ENCODE measurements at places on chromosomes 1 and 21.

DNA sequence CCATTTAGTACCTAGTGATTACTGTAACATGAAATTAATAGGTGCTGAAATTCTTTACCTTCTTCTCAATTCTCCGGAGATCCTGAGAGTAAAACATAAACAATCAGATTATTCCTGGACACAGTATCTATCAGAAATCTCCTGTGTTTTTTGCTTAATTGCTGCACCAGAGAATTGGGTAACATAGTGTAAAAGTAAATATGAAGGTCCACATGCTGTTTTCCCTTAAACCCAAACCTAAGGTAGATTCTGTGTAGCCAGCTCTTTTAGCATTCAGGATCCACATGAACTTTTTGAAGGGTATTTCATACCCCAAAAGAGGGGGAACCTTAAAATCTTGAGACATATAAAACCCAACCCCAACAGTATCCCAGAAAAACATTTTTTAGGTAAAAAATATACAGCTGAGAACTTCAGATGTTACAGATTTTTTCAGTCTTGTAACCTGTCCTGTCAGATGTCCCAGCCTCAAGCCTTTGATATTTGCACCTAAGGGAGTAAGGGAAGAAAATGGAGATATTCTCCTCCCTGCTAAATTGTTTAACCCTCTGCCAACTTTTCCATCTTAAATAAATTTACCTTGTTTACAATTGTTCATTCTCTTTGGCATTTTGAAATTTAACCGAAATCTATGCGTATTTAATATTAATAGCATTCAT lies 11.2 kb downstream of the ODR4 start:
- no peak for DNase-seq

- no peak for DNase-seq
These were observed 790 bp downstream of the RPS8 start for GRCh38 chr1:44775930-44776729.

GRCh38 chr1:96715482-96715881 lies 6.1 kb upstream of the PTBP2 start:
- no peak for DNase-seq

GRCh38 chr1:203668401-203668800 lies 41.8 kb downstream of the ATP2B4 start:
- DNase-seq: no peak

DNA sequence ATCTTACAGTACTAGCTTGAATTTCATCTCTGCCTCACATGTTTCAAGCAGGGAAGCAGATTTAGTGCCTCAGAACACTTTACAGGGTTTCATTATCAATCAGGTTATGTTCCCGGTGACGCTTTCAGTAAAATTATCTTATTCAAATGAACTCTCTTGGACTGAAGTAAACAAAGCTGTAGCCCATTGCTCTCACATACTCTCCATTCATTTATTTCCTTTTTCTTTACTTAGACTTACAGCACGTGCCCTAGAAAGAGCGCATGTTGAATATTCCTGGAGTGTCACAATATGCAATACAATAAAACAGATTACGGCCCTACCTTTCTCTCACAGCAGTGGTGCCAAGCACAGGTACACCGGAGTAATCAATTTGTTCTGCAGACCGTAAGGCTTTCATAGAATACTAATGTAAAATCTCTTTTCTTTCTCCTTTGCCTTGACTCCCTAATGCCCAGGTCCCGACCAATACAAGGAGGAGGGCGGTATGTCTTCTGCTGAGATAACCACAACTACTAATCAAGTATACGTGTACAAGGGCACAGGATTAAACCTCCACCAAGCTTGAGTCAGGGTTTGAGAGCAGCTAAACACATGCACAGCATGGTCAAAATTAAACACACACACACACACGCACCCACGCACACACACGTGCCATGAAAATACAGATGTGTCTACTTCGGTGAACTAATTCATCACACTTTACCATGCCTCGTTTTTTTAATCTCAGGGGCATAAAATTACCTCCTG lies 62.8 kb downstream of the NRIP1 start:
- no peak for DNase-seq

- peak; percentile 35 for DNase-seq
These were observed at the start of gene DNAJC6 for GRCh38 chr1:65309304-65310077. TSS of gene DNAJC6 (plus strand) at chr1:65309543. CDS start at chr1:65309746, 203 bp downstream.

- DNase-seq: no peak
These were observed 372.0 kb upstream of the DAB1 start for GRCh38 chr1:57795886-57796285.

DNA sequence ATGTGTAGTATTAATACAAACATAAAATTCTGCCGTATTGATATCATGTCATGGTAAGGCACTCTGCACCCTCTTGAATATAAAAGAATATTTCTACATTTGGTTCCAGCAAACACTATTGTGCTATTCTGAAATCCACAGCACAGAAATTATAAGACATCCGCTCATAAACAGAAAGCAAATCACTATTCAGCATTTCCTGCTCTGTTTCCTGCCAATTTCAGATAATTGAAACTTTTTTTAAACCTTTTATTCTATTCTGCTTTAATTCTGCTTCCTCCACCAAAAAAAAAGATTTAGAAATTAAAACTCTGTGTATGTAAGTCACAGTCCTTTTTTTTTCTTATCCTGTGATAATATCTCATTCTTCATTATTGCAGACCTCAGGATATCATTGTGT lies 39.6 kb upstream of the PLEKHO1 start:
- DNase-seq: no peak

GRCh38 chr1:64121766-64122385 lies 81.5 kb upstream of the UBE2U start:
- DNase-seq: no peak

DNA sequence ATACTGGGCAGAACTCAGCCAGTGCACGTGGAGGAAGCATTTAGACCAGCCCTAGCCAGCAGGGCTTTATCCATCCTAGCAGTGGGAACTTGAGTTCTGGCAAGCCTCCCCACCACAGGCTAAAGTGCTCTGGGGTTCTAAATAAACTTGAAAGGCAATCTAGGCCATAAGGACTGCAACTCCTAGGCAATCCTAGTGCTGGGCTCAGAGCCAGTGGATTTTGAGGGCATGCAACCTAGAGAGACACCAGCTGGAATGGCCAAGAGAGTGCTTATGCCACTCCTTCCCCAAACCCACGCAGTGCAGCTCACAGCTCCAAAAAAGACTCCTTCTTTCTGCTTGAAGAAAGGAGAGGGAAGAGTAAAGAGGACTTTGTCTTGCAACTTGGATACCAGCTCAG lies 70.5 kb upstream of the APOBEC4 start:
- DNase-seq: no peak

DNA sequence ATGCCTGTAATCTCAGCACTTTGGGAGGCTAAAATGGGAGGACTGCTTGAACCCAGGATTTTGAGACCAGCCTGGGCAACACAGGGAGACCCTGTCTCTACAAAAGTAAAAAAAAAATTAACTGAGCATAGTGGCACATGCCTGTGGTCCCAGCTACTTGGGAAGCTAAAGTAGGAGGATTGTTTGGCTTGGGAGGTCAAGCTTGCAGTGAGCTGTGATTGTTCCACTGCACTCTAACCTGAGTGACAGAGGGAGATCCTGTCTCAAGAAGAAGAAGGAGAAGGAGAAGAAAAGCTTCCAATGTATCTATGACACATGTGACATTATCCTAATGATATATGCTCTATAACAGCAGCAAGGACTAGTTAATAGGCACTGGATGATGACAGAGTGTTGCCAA lies 20.1 kb upstream of the ARHGAP29 start:
- no peak for DNase-seq

DNA sequence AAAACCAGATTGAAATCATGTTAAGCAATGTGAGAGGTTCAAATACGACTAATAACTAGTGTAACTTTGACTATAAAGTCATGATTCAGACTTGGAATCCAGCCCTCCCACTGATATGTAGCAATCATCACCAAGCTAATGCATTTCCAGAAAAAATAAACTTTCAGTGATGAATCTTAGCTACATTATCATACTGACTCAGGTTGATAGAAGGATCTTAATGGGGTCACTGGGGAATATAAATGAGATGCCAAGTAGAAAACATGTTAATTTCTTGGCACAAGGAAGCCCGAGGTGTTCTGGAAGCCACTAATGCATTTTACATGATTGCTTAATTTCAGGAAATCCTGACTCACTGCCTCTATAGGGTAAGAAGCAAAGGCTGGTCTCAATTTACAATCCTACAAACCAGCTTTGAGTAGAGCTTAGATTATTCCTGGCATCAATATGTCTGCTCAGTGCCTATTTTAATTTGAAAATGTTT lies 67.7 kb downstream of the SELENOF start:
- DNase-seq: no peak

- DNase-seq: no peak
These were observed 105.4 kb upstream of the LBR start for GRCh38 chr1:225533238-225533637.

- no peak for DNase-seq
These were observed 23.3 kb downstream of the SHISA4 start for GRCh38 chr1:201911826-201912571.

- no peak for DNase-seq
These were observed at the start of gene CAMTA1 for GRCh38 chr1:6785318-6785727. TSS of gene CAMTA1 (plus strand) at chr1:6785454. CDS start at chr1:6785531, 77 bp downstream.

DNA sequence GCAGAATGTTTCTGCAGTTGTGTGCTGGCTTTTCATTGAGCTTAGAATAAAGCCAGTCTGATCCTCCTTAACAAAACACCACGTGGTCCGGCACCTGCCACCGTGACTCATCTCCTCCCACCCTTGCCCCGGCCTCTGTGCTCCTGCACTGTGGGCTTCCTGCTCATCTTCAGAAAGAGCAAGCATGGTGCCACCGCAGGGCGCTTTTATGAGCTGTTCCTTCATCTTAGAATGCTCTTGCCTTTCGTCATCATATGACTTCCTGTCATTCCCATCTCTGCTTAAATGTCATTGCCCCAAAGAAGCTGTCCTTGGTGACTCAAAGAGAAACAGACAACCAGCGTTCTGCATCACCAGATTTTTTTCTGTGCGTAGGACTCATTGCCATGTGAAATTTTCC lies 117.8 kb downstream of the HHAT start:
- no peak for DNase-seq

DNA sequence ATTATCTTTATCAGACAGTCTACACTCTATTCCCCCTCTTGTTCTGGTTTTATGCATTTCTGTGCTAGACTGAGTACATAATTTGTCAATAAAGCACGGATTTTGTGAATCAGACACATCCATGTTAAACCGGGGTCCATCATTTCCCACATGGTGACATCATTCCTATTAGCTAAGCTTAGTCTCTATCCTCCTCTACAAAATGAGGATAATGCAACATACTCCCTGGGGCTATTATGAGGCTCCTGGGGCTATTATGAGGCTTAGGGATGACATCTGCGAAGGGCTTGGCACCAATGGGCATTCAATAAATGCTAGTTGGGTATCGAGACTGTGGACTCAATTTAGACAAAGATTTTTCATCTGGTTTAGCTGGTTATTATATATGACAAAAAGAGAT lies 25.1 kb upstream of the APP start:
- no peak for DNase-seq

DNA sequence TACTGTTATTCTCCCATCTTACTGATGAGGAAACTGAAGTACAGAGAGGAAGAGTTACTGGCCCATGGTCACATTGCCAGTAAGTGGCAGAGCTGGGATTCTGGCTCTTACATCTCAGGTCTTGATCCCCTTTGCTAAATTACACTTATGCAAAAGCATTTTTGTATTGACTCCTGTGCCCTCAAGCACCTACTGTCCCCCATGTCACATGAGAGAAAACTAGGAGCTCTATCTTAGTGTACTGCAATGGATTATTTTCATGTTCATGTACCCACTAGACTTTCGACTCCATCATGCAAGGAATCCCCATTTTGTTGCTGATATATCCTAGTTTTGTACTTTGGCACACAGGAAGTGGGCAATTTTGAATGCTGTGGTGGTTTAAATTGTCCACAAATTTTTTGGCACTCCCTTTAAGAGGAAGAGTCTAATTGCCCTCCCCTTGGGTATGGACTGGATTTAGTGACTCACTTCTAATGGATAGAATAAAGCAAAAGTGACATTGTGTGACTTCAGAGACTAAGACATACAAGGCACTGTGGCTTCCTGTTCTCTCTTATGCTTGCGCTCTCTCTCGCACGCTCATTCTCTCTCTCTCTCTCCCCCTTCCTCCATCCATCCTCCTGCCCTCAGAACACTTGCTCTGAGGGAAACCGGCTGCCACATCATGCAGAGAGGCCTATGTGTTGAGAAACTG lies 43.5 kb upstream of the JAK1 start:
- no peak for DNase-seq

GRCh38 chr1:167518331-167518700 lies at the start of gene CD247:
TSS of gene CD247 (minus strand) at chr1:167518529. CDS start at chr1:167518465, 64 bp downstream.
- no peak for DNase-seq

- DNase-seq: no peak
These were observed 18.7 kb upstream of the F5 start for GRCh38 chr1:169604781-169605560.

DNA sequence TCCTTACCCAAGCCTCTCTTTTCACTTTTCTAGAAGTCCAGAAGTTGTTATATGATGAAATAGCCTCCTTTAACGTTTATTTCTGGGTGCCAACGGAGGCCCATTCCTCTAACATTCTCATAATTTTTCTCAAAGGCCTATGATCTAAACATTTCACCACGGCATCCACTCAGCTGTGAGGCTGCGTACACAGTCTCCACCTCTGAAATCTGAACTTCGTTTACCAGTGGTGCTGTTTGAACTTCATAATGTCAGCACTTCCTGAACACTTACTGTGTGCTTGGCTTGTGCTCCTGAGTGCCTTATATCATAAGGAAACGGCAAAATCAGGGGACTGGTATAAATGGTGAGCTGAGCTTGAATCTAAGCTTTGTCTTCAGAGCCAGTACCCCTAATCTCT lies 12.0 kb upstream of the RBP7 start:
- no peak for DNase-seq

All from omental fat pad (tissue), 4 donors.